ENCODE measurements at places on chromosomes 7 and 10. TPM values are rescaled to one million over a fixed set of nuclear protein-coding genes. Genes with fewer than 3 reads are reported as not detected.
A peak's percentile ranks its signal among the peaks of the same experiment; 100 is the strongest.

The BTBD16 gene
- not detected for total RNA-seq

The SGCE gene
- total RNA-seq: not detected

The RINT1 gene
- total RNA-seq: 29.7 TPM

The PDIA4 gene
- 86.3 TPM for total RNA-seq

The HIF1AN gene
- 42.1 TPM for total RNA-seq

The ACTL6B gene
- total RNA-seq: not detected

The TMEM176A gene
- total RNA-seq: not detected

The TMEM139 gene
- total RNA-seq: 2.3 TPM

DNA sequence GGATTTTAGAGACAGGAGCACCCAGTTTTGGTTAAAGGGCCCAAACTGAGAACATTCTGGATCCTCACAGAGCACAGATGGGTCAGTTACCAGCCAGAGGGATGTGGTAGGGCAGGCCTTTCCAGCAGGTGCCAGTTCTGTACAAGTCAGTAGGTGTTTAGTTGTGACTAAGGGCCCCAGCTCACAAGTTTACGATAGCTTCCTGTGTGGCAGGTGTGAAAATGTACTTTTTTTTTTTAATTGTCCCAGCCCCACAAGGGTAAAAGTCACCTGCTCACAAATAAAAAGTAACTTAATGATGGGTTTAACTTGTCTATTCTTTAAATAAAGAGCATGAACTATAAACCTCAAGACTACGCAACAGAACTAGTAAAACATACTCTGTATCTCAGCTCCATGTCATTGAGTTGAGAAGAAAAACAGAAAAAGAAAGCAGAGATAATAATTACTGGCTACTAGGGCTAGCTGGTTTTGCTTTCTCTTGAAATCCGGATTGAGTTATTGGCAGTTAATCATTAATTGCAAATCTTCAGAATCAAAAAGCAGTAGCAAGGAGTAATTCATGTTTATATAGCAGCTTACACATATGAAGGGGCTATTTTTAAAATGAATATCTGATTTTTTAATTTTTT lies 15.4 kb downstream of the NFE2L3 start:
- H3K27ac ChIP-seq: peak overlapping the region; percentile 87
- peaks cover 26% of the 10 kb centered on the region for H3K4me1 ChIP-seq
- H3K4me3 ChIP-seq: peak overlapping the region; percentile 33

GRCh38 chr7:103967401-103967800 lies 22.1 kb downstream of the RELN start:
- no peak for DNase-seq
- no peaks in the 10 kb centered on the region for H3K4me1 ChIP-seq
- no peak overlapping the region for H3K4me3 ChIP-seq
- peaks cover 3% of the 10 kb centered on the region for H3K27me3 ChIP-seq

DNA sequence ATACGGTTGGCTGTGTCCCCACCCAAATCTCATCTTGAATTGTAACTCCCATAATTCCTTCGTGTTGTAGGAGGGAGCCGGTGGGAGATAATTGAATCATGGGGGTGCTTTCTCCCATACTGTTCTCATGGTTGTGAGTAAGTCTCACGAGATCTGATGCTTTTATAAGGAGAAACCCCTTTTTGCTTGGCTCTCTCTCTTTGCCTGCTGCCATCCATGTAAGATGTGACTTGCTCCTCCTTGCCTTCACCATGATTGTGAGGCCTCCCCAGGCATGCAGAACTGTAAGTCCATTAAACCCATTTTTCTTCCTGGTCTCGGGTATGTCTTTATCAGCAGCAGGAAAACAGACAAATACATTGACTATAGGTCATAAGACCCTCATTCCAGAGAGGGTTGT lies 15.9 kb upstream of the ST8SIA6 start:
- H3K36me3 ChIP-seq: peaks cover 2% of the 10 kb centered on the region
- peaks cover 7% of the 10 kb centered on the region for H3K4me1 ChIP-seq
- H3K27me3 ChIP-seq: peaks cover 47% of the 10 kb centered on the region
- H3K4me3 ChIP-seq: no peak overlapping the region

DNA sequence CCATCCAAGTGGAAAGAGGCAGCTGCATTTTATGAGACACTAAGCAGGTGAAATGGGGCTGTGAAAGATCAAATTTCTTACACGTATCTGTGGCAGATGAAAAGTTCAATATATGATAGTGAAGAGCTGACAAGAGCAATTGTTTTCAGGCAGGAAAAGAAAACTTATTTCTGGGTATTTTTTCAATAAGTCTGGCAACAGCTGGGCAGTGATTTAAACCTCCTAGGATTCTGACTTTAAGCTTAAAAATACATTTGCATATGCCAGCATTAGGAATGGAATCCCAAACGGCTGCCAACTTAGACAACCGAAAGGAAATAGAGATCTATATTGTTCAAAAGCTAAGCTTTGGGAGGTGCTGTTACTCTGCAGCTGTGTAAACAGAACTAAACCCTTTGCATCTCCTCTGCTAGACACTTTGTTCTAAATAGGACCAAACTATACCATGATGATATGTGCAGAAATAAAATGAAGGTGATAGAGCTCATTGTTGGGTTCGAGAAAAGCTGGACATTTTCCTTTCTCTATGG lies 26.1 kb downstream of the DYNC1I1 start:
- no peak overlapping the region for H3K27ac ChIP-seq
- no peak for DNase-seq
- H3K4me1 ChIP-seq: no peaks in the 10 kb centered on the region
- H3K27me3 ChIP-seq: peaks cover 3% of the 10 kb centered on the region
- H3K4me3 ChIP-seq: no peak overlapping the region
- no peaks in the 10 kb centered on the region for H3K36me3 ChIP-seq

DNA sequence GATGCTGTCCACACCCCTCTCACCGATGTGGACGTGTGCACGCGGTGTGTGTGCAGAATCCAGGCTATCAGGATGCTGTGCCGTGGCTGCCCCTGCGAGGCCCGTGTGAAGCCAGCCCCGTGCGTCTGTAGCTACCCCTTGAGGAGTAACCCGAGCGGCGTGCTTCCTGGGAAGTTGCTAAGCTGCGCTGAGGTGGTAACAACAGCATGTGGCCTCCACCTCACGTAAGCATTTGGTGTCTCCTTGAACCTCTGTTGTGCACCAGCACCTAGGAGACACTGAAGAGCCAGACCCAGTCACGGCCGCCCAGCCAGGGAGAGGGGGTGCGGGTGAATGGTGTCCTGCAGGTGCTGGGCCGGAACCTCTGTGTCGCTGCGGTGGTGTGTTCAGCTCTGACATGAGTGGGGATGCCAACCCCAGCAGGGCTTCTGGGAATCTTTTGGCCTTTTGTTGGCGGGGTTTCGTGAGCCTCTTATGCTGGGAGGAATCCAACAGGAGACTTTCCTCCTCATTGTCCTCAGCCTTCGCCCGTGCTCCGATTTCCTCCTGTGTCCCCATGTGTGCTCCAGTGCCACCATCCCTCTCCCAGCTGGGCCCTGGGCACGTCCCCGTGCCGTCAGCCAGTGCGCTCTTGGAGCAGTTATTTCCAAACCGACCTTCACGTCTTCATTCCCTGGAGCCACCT lies 60.4 kb downstream of the DNAJB6 start:
- no peak overlapping the region for H3K27ac ChIP-seq
- DNase-seq: no peak
- H3K4me3 ChIP-seq: no peak overlapping the region
- H3K27me3 ChIP-seq: no peaks in the 10 kb centered on the region

GRCh38 chr7:66474441-66474840 lies 154.2 kb upstream of the KCTD7 start:
- no peaks in the 10 kb centered on the region for H3K4me1 ChIP-seq
- H3K27me3 ChIP-seq: no peaks in the 10 kb centered on the region
- peaks cover 11% of the 10 kb centered on the region for H3K36me3 ChIP-seq
- H3K4me3 ChIP-seq: no peak overlapping the region
- no peak for DNase-seq

DNA sequence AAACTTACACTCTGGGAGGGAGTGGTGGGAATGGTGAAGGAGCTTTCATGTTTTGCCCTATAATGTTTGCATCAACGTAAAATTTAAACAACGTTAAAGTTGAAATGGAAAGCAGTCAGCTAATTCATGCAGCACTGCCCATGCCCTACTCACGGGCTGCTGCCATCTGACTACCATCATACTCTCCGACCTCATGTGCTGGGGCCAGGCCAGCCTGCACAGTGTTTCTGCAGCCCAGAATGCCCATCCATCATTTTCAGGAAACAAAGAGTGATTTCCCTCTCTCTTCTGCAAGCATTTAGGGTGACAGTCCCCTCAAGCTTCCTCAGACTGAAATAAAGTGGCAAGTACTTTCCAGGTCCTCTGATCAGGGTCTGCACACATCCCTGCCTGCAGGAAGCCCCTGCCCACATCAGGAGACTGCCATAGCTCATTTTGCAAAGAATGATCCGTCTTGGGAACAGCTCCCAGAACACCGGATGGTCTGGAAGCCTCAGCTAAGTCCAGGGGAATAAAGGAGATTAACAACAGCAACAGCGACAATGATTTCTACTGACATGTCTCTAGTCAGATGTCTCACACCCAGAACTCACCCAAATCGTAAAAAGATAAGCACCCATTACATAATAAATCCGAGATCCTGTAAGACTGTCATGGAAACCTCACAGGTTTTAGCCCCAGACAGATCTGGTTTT lies 40.3 kb downstream of the ARHGAP22 start:
- H3K4me1 ChIP-seq: no peaks in the 10 kb centered on the region
- DNase-seq: no peak
- peaks cover 3% of the 10 kb centered on the region for H3K27me3 ChIP-seq
- H3K36me3 ChIP-seq: no peaks in the 10 kb centered on the region
- H3K27ac ChIP-seq: no peak overlapping the region

DNA sequence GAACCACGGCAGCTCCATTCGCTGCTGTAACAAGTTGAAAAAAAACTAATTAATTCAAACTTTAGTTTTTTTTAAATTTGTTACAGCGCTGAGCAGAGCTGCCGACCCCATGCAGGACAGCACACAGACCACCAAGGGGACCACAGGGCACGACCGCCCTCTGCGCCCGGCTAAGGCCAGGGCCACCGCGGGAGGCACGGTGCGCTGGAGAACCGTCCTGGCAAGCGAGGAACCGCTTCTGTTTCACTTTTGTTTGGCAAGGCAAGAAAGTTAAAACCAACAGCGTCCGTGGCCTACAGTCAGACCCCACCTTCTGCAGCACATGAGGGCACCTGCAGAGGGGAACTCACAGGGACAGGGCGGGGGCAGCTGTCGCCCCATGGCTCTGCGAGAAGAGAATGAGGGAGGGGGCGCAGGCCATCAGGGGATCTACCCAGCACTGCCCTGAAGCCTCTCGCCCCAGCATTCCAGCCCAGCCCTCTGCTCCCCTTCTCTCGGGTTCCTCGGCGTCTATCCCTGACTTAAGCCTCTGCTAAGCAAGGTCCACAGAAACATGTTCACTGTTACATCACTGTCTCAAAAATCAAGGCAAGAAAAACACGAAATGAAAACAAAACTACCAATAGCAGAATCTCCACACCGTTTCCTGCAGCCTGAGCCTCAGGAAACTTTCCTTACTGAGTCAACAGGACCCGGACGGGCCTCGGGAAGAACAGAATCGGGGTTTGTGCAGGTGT lies 204.4 kb downstream of the DIP2C start:
- peak overlapping the region; percentile 82 for H3K27ac ChIP-seq
- peak; percentile 13 for DNase-seq
- no peaks in the 10 kb centered on the region for H3K27me3 ChIP-seq
- H3K4me3 ChIP-seq: peak overlapping the region; percentile 77

GRCh38 chr10:64277536-64277935 lies 756.3 kb downstream of the REEP3 start:
- no peak for DNase-seq
- H3K4me1 ChIP-seq: no peaks in the 10 kb centered on the region
- H3K27me3 ChIP-seq: no peaks in the 10 kb centered on the region
- no peak overlapping the region for H3K4me3 ChIP-seq
- no peak overlapping the region for H3K27ac ChIP-seq

DNA sequence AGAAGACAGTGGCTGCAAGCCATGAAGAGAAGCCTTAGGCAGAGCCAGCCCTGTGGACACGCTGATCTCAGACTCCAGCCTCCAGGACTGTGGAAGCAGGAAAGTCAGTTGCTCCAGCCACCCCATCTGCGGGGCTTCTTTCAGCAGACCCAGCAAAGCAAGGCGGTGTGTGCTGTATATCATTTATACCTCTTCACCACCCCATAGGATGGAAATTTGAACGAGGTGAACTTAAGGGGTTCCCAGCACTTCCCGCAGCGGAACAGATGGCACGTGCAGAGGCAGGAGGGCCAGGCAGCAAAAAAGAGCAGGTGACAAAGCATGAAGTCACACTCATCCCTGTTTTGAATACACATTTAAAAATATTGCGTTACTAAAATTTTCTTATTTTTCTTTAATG lies 159.4 kb downstream of the ADARB2 start:
- H3K4me3 ChIP-seq: no peak overlapping the region
- no peaks in the 10 kb centered on the region for H3K36me3 ChIP-seq
- H3K4me1 ChIP-seq: no peaks in the 10 kb centered on the region
- H3K27ac ChIP-seq: no peak overlapping the region
- DNase-seq: no peak

DNA sequence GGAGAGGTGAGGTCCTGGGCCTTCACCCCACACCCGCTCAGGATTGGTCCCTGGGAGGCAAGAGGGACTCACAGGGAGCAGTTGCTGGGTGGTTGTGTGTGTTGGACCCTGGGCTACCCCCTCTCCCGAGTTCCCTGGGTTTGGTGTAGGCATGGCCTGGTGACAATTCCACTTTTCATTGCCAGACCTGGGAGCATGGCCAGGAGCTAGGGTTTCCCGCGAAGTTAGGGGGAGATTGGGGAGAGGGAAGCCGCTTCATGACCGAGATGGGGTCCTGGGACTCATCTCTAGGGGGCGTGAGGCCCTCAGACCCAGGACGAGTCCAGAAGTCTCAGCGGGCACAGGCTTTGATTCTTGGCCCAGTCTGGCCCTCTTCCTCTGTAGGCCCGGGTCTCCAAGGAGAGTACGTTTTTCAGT lies 606 bp downstream of the PALD1 start:
- no peak for DNase-seq
- H3K4me3 ChIP-seq: peak overlapping the region; percentile 75
- H3K36me3 ChIP-seq: no peaks in the 10 kb centered on the region
- H3K27me3 ChIP-seq: peaks cover 35% of the 10 kb centered on the region
- H3K27ac ChIP-seq: no peak overlapping the region
- peaks cover 36% of the 10 kb centered on the region for H3K4me1 ChIP-seq

DNA sequence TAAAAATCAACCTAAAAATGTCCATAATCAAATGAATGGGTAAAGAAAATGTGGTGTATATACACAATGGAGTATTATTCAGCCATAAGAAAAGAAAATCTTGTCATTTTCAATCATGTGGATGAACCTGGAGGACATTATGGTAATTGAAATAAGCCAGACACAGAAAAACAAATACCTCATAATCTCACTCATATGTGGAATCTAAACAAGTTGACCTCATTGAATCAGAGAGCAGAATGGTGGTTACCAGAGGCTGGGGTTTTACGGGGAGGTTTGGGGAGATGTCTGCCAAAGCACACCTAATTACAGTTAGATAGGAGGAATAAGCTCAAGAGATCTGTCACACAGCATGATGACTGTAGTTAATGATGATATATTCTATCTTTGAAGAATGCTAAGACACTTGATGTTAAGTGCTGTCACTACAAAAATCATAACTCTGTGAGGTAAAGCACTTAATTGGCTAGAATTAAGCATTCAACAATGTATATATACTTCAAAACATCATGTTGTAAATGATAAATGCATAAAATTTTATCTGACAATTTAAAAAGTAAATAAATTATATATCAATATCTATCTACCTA lies 39.1 kb upstream of the TNPO3 start:
- H3K4me1 ChIP-seq: peaks cover 15% of the 10 kb centered on the region
- H3K27ac ChIP-seq: no peak overlapping the region
- DNase-seq: no peak
- no peak overlapping the region for H3K4me3 ChIP-seq
- no peaks in the 10 kb centered on the region for H3K27me3 ChIP-seq

- no peaks in the 10 kb centered on the region for H3K27me3 ChIP-seq
- H3K4me1 ChIP-seq: peaks cover 36% of the 10 kb centered on the region
- H3K36me3 ChIP-seq: peaks cover 20% of the 10 kb centered on the region
- H3K27ac ChIP-seq: peak overlapping the region; percentile 72
- no peak overlapping the region for H3K4me3 ChIP-seq
Measured at GRCh38 chr10:84156768-84157167, 16.8 kb upstream of the GPR15LG start.
